ENCODE measurements at places on chromosomes 4 and X.

- DNase-seq, result no peak
Observed at GRCh38 chr4:160495356-160495755, 1392.5 kb downstream of the RAPGEF2 start.

DNA sequence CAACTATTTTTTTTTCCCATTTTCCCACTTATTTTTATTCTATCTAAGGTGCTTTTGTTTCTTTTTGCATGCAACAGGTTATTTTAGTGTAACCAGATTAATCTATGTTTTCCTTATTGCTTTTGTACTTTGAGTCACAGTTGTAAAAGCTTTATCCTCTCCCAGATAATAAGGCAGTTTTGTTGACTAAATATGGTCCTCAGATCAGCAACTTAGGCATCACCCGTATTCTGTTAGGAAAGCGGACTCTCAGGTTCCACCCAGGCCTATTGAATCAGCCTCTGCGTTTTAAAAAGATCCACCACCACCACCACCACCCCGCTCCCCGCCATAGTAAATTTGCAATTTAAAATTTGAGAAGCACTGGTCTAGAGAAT is 58.6 kb upstream of the USP9X start:
- no peak for DNase-seq

DNA sequence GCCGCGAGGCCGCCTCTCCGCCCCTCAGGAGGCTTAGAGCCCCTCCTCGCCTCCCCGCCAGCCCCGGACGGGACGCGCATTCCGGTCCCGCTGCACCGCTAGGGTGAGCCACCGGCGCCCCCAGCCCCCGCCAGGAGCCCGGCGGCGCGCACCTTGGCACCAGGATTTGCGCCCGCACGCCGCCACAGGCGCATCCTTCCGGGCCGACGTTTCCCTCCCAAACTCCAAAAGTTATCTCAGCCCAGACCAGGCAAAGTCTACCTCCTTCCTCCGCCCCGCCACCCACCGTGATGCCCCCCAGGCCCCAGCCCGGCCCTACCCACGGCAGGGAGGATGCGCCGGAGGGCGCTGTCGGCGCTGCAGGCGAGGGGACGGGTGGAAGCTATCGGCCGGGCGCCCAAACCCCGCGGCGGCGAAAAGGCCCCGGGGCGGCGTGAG is 538 bp downstream of the SCML2 start:
- peak; percentile 4 for DNase-seq

DNA sequence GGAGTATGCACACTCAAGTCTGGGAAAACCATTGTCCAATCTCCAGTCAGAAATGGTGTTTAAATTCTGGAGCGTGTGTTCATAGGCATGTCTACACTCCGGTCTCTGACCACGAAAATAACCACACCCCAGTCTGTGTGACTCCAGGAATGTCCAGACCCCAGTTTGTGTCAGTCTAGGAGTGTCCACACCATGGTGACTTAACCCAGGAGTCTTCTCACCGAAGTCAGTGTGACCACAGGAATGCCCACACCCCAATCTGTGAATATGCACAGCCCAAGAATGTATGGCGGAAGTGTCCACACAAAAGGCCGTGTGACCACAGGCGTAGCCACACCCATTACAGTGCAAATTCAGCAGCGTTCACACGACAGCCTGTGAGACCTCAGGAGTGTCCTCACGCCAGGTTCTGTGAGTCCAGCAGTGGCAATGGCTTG is 11.4 kb downstream of the FTSJ1 start:
- DNase-seq, result no peak

GRCh38 chr4:182369211-182369610 is 126.0 kb downstream of the TENM3 start:
- DNase-seq, result no peak

DNA sequence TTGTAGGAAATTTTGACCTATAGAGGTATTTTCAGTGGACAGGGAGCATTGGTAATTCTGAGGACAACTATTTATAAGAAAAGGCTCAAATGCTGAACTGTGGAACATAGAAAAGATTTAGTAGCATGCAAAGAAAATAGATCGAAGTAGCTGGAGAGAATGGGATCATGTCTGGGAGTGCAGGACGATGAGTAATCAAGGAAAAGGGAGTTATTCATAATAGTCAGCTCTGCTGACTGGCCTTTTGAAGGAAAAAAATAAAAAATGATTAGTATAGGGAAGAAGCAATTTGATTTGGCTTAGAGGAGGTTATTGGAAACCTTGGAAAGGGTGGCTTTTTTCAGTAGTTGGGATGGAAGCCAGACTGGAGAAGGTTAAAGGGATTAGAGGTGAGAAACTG is 22.9 kb upstream of the ANK2 start:
- no peak for DNase-seq

GRCh38 chrX:44003975-44004374 is 30.8 kb upstream of the NDP start:
- no peak for DNase-seq

DNA sequence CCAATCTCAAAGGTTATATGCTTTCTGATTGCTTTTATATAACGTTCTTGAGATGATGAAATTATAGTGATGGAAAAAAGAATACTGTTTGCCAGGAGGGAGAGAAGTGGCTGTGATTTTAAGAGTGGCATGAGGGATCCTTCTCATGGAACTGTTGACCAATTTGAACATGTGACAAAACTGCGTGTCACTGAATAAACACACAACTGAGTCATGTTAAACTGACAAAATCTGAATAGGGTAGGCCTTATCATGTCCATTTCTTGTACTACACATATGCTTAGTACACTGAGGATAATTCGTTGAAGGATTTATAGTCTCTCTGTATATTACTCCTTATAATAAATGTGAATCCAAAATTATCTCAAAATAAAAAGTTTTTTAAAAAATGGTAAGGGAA is 22.2 kb upstream of the HSPA4L start:
- no peak for DNase-seq

DNA sequence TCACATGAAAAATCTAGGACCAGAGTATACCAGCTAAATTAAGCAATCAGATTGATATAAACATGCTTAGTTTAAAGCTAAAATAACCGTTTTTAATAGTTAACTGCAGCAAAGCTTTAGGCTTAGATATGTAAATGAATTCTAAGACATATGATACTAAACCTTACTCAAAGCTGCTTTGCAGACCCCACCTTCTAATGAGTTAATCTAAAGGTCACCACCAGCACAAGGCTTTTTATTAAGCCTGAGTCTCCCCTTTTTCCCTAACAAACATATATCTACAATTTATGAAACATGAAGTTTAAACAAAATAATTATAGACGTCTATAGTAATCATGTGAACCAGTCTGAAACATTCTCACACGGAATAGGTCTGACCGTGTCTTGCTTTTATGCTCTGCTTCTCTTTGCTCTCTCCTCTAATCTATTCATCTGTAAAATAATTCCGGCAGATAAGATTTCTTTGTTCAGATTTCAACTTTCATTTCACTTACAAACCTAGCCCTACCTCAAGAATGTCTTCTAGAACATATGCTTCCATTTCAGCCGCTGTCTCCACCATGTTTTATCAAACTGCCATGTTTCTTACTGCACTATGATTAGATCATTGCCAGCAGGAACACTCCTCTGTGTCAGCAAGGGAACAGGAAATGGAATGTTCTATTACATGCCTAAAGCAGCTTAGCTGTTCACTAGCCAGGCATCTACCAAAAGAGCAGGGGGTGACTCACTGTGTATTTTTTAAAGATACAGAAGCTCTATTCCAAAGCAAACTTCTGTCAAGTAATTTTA is 35.9 kb downstream of the ANKRD17 start:
- DNase-seq, result peak; percentile 33

DNA sequence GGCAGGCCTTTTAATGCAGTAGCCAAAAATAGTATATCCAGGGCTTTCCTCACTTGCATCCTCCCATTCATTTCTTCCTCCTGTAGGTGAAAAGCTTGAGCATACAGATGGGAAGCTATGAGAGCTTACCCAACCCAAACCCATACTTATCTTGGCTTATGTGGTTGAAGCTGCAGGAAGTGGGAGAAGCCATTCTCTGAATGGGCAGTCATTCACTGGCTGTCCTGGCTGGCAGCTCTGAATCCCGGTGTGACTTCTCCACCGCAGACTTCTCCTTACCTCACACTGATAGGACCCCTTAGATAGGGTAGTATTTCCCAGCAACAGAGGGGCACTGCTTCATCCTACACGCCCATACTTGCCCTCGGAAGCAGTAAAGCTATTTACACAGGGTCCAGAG is 125.4 kb downstream of the AMMECR1 start:
- no peak for DNase-seq

DNA sequence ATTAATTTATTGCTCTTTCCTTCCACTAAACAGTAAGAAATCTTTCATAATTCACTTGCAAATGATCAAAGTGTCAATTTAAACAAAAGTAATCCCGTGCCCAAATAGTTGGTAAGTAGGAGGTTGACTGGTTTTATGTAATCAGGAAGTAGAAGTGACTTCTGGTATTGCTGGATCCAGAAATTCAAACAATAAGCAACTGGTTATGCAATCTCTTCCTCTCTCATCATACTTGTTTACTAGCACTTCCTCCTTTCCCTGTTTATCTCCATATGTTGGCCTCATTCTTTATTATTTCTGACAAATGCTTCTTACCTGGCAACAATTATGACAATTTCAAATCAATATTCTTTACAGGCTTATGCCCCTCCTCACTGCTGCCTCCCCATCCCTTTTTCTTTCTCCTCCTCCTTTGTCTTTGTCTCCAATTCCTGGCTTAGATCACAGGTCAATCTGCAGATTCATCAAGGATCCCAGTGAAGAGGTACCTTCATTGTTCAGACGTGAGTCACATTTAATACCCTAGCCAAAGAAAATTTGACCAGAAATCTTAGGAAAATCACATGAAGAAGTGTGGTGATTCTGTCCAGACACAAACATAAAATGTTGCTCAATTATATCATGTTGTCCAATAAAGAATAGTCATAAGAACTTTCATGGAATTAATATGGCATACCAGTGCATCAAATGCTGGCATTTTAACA is 323.2 kb upstream of the PCDH7 start:
- no peak for DNase-seq

GRCh38 chr4:23774909-23775308 is 114.9 kb downstream of the PPARGC1A start:
- DNase-seq, result no peak

DNA sequence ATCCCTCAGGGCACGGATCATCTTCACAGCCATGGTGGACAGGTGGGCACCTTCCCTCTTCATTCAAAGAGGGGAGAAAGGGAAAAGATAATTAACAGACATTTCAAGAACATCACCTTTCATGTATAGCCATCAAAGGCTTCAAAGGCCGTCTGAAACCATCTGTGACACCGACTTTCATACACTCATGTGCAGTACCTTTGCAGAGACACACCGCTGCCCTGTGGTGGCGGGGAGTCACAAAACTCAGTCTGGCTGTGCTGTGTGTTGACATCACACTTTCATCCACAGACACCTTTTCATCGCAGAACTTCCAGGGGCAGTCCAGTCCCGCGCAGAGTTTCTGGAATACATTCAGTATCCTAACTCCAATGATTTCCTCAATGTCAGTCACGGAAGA is 47.6 kb upstream of the MTNR1A start:
- DNase-seq, result no peak

DNA sequence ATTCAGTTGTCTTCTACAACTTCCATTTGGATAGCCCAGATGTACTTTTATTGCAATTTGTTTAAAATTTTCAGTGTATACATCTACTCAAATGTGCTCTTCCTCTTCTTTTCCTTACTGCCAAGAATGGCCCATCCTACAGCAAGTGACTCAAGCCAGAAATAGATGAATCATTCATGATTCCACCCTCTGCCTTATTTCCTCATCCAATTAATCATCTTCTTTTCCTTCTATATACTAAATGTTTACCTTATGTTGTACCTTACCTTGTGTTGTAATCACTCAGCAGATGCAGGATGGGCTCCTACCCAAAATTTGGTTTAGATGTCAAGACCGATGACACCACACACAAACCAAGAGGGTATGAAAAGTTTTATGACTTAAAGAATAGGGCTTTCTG is 437.8 kb downstream of the GRXCR1 start:
- no peak for DNase-seq

GRCh38 chr4:87313756-87314155 is 8.9 kb downstream of the HSD17B13 start:
- no peak for DNase-seq

- DNase-seq, result no peak
Observed at GRCh38 chr4:86717651-86718050, 123.5 kb downstream of the PTPN13 start.

- no peak for DNase-seq
Observed at GRCh38 chrX:3994315-3994714, 280.9 kb upstream of the PRKX start.

- no peak for DNase-seq
Observed at GRCh38 chr4:176788248-176788647, 4.5 kb downstream of the VEGFC start.

- DNase-seq, result no peak
Observed at GRCh38 chr4:144374065-144374464, 233.5 kb upstream of the GYPA start.

GRCh38 chr4:119672086-119672485 is 43.5 kb upstream of the PDE5A start:
- no peak for DNase-seq

DNA sequence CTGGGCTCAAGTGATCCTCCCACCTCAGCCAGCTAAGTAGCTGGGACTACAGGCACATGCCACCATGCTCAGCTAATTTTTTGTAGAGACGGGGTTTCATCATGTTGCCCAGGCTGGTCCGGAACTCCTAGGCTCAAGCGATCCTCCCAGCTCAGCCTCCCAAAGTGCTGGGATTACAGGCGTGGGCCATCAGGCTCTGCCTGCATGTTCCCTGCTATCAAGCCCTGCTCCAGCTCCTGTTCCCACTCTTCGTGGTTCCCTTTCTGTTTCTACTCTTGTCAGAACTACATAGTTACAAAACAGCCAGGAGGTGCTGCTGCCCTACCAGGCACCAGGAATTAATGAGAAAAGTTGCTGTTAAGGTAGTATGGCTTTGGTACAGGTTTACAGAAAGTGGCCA is 8.7 kb downstream of the TIMP1 start:
- no peak for DNase-seq

- no peak for DNase-seq
Observed at GRCh38 chr4:180539284-180539683, 1703.9 kb upstream of the TENM3 start.

- DNase-seq, result no peak
Observed at GRCh38 chr4:145895056-145895455, 43.6 kb downstream of the ZNF827 start.

- DNase-seq, result no peak
Observed at GRCh38 chr4:186957952-186958555, 234.4 kb upstream of the FAT1 start.

Measured in activated CD4-positive, alpha-beta T cell treated with anti-CD3 and anti-CD28 coated beads, Interleukin-2, amount 50 U/mL, for 1 hour (primary cell).